ENCODE measurements at places on chromosomes 6 and 20. TPM values are rescaled to one million over a fixed set of nuclear protein-coding genes. Genes with fewer than 3 reads are reported as not detected.

Gene TMEM200A
- 0.07 TPM for total RNA-seq

Gene TREML4
- total RNA-seq, result not detected

Gene MTO1
- 8.4 TPM for total RNA-seq

Gene DEFB124
- 0.38 TPM for total RNA-seq

Gene CDK5RAP1
- 30.6 TPM for total RNA-seq

Gene UBD
- 0.61 TPM for total RNA-seq

Gene AIF1
- not detected for total RNA-seq

Gene WFDC5
- not detected for total RNA-seq

Gene NPEPL1
- 36.0 TPM for total RNA-seq

Gene MYBL2
- total RNA-seq, result 80.6 TPM

Gene BACH2
- total RNA-seq, result 1.6 TPM

Gene PACSIN1
- total RNA-seq, result 0.05 TPM

Gene ZNF391
- 0.16 TPM for total RNA-seq

Gene HSP90AB1
- total RNA-seq, result 1,059 TPM

Gene ULBP1
- total RNA-seq, result 0.77 TPM

Gene KIF25
- 0.03 TPM for total RNA-seq

Gene KCNK16
- total RNA-seq, result not detected

Gene GSTA1
- total RNA-seq, result not detected

Gene DSN1
- total RNA-seq, result 24.5 TPM

Gene C20orf204
- total RNA-seq, result 0.32 TPM

Gene DAAM2
- 0.14 TPM for total RNA-seq

Gene RIMS1
- total RNA-seq, result not detected

Gene FAM83B
- total RNA-seq, result not detected

Gene BPIFB2
- total RNA-seq, result not detected

Gene C6orf58
- not detected for total RNA-seq

Gene FAM209B
- 0.40 TPM for total RNA-seq

Gene C6orf52
- 2.1 TPM for total RNA-seq

Gene DOK5
- not detected for total RNA-seq

Gene PPP1R16B
- total RNA-seq, result 0.08 TPM

Gene FAM229B
- 11.1 TPM for total RNA-seq

Data from A549 treated with Hydrocortisone at 1 μM for 4 hours (cell line).